Mammary epithelial cell (primary cell): ENCODE measurements at places on chromosomes 16 and 17. TPM values are rescaled to one million over a fixed set of nuclear protein-coding genes. Genes with fewer than 3 reads are reported as not detected.

Gene NPIPA7
- total RNA-seq = 10.9 and 14.5 TPM in 2 replicates

Gene GALK1
- total RNA-seq = 1.5 TPM

Gene TMIGD1
- total RNA-seq = not detected in 2 replicates

Gene FBXO47
- not detected for total RNA-seq

Gene NFATC2IP
- total RNA-seq = 21.5 TPM

Gene TNRC6A
- total RNA-seq = 21.3 TPM

Gene KRTAP2-1
- not detected for total RNA-seq

Gene TMED6
- 0.17 TPM for total RNA-seq

Gene AIPL1
- not detected for total RNA-seq

Gene CRLF3
- 20.7 TPM for total RNA-seq

Gene PRR35
- not detected in 2 replicates for total RNA-seq

Gene NPIPB9
- total RNA-seq = 5.8 TPM

Gene SLC38A7
- 19.2 and 22.7 TPM in 2 replicates for total RNA-seq

Gene SULT1A3
- total RNA-seq = 9.6 and 19.4 TPM in 2 replicates

Gene HSD11B2
- 1.8 TPM for total RNA-seq

Gene SOST
- not detected in 2 replicates for total RNA-seq

Gene LIG3
- 42.3 TPM for total RNA-seq

Gene TRAF4
- total RNA-seq = 50.5 TPM

Gene LPO
- not detected in 2 replicates for total RNA-seq

Gene EARS2
- 47.7 TPM for total RNA-seq

Gene GNAO1
- not detected for total RNA-seq

Gene CES3
- 3.5 and 9.1 TPM in 2 replicates for total RNA-seq

Gene ATF7IP2
- total RNA-seq = 10.0 TPM

Gene CTDNEP1
- 106 and 122 TPM in 2 replicates for total RNA-seq

Gene PLCD3
- total RNA-seq = 79.4 TPM

Gene RCVRN
- total RNA-seq = not detected

Gene SLC16A5
- total RNA-seq = 7.1 and 9.8 TPM in 2 replicates

Gene RAB26
- total RNA-seq = 0.33 TPM

Gene PRRT2
- not detected for total RNA-seq

Gene ABCC11
- 0.19 and 0.47 TPM in 2 replicates for total RNA-seq

Gene LRRC3C
- not detected in 2 replicates for total RNA-seq

Gene GAS2L2
- total RNA-seq = 0.16 and 0.24 TPM in 2 replicates

Gene CACNA1H
- total RNA-seq = not detected in 2 replicates

Gene PDILT
- total RNA-seq = not detected in 2 replicates

Gene IKZF3
- total RNA-seq = not detected

Gene TBC1D3D
- 2.1 and 2.2 TPM in 2 replicates for total RNA-seq

Gene TANC2
- 128 TPM for total RNA-seq

Gene COIL
- 11.0 TPM for total RNA-seq

Gene RRAD
- total RNA-seq = 1.9 and 3.7 TPM in 2 replicates

Gene PPP1R27
- total RNA-seq = not detected in 2 replicates

Gene C16orf74
- total RNA-seq = 121 and 154 TPM in 2 replicates

Gene CYTH1
- total RNA-seq = 25.8 TPM

Gene UNC45B
- total RNA-seq = 0.19 and 0.40 TPM in 2 replicates

Gene TTYH2
- 0.67 TPM for total RNA-seq

Gene PERCC1
- total RNA-seq = 0.33 TPM

Gene TOM1L1
- total RNA-seq = 93.5 TPM

Gene SLC12A3
- total RNA-seq = not detected
